ENCODE measurements at places on chromosomes 6 and 20.
A peak's percentile ranks its signal among the peaks of the same experiment; 100 is the strongest.

DNA sequence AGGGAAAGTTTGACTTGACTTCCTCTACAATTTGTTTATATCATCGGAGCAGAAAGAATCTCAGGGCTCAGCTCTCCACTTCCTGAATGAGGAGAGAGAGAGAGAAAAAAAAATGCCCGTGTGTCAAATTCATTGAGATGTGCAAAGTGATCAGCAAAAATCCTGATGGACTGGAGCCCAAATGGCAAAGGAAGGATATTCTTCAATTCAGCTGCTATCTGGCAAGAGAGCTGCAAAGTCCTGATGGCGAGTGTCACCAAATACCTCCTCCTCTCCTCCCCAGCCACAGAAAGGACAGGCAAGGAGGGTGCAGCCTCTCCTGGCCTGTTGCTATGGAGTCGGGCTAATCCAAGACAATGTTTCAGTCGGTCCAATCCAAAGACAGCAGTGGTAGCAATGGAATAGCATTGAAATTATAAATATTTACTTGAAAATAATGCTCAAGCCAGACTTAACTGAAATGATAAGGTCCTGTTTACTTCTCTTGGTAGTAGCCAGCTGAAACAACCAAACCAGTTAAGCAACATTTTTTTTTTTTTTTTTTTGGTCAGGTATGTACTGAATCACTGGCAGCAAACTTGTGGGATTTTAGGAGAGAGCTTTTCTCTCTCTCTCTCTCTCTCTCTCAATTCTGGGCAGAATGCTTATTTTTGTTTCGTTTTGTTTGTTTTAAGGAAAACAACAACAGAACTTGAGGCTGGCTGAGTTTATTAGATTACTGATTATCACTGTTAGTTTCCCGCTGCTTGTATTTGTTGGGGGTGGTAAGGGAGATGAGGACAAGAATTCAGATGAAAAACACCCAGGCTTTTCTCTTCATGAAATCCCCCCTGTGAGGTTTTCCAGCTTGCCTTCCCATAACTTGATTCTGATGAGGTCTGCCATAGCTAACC, 204.2 kb downstream of the BCAS1 start:
- no peak for DNase-seq

DNA sequence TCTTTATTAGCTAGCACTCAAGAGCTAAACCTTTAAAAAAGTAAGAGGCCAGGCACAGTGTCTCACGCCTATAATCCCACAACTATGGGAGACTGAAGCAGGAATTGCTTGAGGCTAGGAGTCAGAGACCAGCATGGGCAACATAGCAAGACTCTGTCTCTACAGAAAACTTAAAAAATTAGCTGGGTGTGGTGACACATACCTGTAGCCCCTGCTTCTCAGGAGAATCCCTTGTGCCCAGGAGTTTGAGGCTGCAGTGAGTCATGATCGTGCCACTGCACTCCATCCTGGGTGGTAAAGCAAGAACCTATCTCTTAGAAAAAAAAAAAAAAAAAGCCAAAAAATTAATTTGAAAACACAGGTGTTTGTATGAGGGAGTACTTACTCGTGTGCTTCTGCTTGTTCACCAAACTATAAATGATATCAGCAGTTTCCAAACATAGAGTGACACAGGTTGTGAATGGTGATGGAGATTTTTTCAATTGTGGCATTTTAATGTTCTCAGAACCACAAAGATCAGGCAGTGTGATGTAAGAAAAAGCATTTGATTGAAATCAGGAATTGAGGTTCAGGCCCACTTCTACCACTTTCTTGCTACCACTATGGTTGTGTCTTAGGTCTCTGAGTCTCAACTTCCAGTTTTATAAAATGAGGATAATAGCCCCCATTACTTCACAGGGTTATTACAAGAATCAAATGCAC, 104.9 kb downstream of the FOXO3 start:
- DNase-seq = no peak

GRCh38 chr6:150336299-150336698, 32.5 kb upstream of the IYD start:
- no peak for DNase-seq

GRCh38 chr6:167778497-167779128, 48.1 kb upstream of the AFDN start:
- DNase-seq = no peak

- DNase-seq = no peak
Observed at GRCh38 chr20:3935956-3936340, 46.8 kb downstream of the PANK2 start.

- DNase-seq = no peak
Observed at GRCh38 chr20:62192635-62193034, 9.8 kb downstream of the MTG2 start.

- no peak for DNase-seq
Observed at GRCh38 chr6:153086225-153086990, 44.7 kb downstream of the RGS17 start.

DNA sequence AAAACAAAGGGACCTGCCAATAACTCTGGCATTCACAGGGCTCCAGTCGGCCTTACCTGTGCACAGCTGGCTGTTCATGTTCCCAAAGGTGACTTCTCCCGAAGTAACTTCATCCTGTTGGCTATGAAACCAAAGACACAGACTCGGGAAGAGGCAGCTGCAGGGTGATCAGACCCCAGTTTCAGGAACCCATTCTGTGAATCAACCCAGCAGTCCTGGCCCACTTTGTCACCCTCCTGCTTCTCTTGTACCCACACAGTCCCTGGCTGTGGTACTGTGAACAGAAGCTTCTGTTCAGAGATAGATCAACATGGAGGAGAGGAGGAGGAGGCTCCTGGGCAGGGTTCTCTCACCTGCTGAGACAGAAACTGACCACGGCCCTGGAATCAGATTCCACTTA, 8.7 kb upstream of the PGC start:
- no peak for DNase-seq

DNA sequence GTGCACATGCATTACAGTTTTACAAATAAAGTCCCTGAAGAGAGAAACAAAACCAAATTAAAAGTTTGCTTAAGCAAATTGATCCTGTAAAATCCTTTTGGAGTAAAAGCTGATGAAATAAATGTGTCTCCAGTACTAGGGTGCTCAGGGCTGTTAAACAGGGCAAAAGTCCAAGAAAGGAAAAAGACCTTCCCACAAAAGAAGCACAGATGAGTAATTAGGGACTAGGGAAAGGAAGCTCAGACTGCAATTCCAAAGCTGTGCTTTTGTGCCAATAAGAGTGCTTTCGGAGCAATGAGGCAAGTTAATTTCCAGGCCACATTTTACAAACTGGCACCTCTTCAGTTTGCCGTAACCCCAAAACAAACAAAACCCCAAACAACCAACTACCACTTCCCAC, 10.4 kb upstream of the RNF182 start:
- no peak for DNase-seq

- no peak for DNase-seq
Observed at GRCh38 chr20:62692176-62692575, 16.5 kb upstream of the NTSR1 start.

DNA sequence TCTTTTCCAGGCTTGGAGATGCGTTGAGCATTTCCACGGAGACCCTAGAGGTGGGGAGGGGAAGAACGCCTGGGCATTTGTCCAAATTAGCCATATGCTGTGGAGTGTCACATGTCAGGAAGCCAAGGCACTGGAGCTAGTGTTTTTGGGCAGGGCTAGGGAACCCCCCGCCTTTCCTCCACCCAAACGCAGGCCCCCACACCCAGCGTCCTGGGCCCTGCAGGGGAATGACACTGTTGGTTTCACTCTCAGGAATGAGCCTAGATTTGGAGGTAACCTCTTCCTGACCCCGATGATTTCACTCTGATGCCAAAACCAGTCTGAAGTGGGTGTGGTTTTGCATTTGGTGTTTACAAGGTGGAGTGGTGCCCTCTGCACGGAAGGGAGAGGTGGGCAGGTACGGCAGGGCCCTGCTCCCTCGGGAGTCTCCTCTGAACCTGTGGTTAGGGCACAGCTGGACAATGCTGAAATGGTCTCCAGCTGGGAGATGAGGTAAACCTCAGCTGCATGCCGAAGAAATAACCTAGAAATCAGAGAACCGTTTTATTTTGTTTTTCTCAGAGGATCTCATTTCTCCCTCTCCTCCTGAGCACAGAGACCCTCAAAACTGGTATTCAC, 29.5 kb downstream of the MTHFD1L start:
- DNase-seq = no peak

- DNase-seq = no peak
Observed at GRCh38 chr6:20213271-20213798, 1.1 kb upstream of the MBOAT1 start.

- no peak for DNase-seq
Observed at GRCh38 chr6:33339193-33339592, 21.6 kb upstream of the ZBTB22 start.

GRCh38 chr6:31300797-31301196, 28.9 kb upstream of the HLA-C start:
- DNase-seq = no peak

- no peak for DNase-seq
Observed at GRCh38 chr6:25590986-25591385, 61.0 kb upstream of the SCGN start.

- DNase-seq = no peak
Observed at GRCh38 chr6:130473886-130474285, 108.1 kb downstream of the TMEM200A start.

DNA sequence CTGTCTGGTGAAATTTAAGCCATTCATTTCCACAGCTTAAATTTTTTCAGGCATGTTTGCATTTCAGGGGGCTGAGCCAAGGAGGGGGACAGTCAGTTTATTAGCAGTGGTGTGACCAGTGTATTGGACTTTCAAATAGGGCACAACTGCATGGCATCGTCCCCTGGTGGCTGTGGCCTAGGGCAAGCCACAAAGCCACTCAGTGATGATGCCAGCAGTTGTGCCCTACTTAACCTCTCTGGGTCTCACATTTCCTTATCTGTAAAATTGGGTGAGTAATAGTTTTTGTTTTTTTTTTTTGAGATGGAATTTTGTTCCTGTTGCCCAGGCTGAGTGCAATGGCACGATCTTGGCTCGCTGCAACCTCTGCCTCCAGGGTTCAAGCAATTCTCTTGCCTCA, 48.0 kb downstream of the CDC5L start:
- DNase-seq = no peak

- DNase-seq = no peak
Observed at GRCh38 chr6:122696853-122697252, 82.7 kb upstream of the FABP7 start.

- DNase-seq = no peak
Observed at GRCh38 chr6:116925088-116925794, 48.2 kb downstream of the RFX6 start.

- no peak for DNase-seq
Observed at GRCh38 chr6:69732640-69733039, 64.2 kb downstream of the LMBRD1 start.

- DNase-seq = peak; percentile 19
Observed at GRCh38 chr20:46400828-46401477, 5.5 kb downstream of the ELMO2 start.

DNA sequence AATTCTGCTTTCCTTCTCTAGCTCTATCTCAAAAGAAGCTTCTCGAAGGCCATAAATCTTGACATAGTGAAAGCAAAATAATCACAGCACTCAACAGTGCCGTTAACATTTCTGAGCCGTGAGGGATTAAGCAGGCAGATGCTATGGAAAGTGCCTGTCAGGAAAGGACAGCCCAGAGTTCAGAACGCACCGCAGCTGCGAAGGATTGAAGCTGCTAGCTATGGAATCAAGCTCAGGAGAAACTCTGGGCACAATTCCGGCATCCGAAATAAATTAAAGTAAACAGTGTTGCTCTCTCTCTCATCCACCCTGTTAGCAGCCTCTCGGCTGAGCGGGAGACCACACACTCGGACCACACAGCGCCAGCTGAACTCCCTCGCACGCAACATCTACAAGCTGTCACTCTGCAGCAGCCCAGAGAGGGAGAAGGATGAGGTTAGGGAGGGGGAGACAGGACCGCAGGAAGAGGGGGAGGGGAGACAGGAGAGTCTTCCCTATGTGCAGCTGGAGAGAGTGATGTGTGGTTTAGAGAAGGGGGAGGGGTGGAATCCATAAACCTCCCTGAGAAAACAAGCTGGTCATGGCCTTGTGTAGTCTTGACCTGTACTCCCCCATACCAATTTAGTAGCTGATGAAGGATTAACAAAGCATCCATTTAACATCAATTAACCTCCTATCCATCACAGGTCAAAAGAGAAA, 9.0 kb downstream of the EXOC2 start:
- DNase-seq = no peak

DNA sequence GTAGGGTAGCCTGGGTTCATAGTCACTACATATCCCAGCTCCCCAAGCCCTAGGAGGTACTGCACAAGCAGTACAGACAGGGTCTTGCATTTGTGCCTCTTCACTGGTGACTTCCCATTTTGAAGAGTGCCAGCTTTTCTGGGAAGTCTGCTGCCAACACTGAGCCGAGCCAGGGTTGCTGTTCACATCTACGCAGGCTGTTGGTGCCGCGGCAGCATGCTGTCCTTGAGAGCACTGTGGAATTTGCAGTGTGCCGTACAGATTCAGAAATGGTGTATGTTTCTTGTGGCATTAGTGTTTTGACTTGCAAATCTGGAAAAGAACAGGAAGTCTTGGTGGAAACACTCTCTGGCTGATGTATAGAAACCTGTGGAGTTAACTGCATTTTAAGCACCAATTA, 67.5 kb downstream of the JARID2 start:
- no peak for DNase-seq

DNA sequence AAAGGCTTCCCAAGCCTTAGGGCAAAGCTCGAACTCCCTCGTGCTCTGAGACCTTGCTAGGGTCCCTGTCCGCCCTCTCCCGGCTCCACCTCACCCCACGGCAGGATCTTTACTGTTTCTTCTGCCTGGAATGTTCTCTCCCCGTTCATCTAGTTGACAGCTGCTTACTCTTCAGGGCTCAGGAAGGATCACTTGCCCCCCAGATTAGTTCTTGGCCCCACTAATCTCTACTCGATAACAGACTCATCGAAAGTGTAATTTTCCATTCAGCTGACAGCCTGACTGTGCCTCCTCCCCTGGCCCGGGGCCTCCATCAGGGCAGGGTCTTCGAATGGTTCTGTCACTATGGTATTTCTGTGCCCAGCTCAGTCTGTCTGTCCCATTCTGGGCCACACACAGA, 3.1 kb downstream of the MAP1LC3A start:
- DNase-seq = no peak

GRCh38 chr6:34391473-34391785, 1.0 kb downstream of the NUDT3 start:
- no peak for DNase-seq

GRCh38 chr6:114108119-114109002, 137.4 kb upstream of the HDAC2 start:
- DNase-seq = peak; percentile 27

- DNase-seq = no peak
Observed at GRCh38 chr6:57303931-57304681, 13.3 kb upstream of the PRIM2 start.

- no peak for DNase-seq
Observed at GRCh38 chr6:47934023-47934422, 152.2 kb downstream of the OPN5 start.

- no peak for DNase-seq
Observed at GRCh38 chr6:88650029-88650619, 313.3 kb downstream of the RNGTT start.

- no peak for DNase-seq
Observed at GRCh38 chr6:28980137-28980851, 24.8 kb downstream of the ZNF311 start.

DNA sequence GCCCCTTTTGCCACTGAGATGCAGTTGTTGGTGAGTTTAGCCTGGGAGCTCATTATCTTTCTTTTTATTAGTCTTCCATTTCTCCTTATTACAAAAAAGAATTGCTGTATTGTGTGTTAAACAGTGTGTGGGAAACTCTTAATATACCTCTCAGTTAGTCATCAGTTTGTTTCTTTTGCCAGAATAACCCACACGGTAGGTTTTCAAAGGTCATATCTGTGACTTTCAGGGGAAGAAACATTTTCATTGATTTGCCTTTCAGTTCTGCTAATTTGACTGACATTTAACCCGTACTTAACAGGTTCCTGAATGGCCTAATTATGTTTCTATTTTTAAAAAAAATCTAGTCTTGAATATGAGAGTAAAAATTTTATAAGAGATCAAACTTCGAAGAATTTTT, 145.3 kb downstream of the KHDC1L start:
- no peak for DNase-seq
